ENCODE measurements at places on chromosomes 6 and 20. TPM values are rescaled to one million over a fixed set of nuclear protein-coding genes. Genes with fewer than 3 reads are reported as not detected.

SERPINB6 gene
- 115 TPM for total RNA-seq

PSORS1C2 gene
- total RNA-seq, result not detected

GRCh38 chr6:151181706-151182363, 57.9 kb upstream of the AKAP12 start:
- DNase-seq, result no peak

- DNase-seq, result no peak
Observed at GRCh38 chr6:124793398-124793797, 168.8 kb upstream of the RNF217 start.

DNA sequence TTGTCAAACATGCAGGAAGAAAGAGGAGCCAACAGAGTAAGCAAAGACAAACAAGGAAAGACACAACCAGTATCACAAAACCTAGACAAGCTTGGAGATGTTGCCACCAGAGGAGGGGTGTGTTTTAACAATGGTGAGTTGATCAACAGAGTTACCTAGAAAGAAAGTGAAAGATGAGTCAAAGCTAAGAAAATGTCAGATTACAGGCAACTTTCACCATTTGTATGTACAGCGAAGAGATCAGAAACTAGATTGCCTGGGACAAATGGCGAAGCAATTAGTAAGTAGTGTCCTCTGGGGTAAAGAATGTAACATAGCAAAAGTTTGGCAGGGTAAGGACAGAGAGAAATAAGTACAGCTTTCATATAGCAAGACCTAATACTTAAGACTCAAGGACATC, 51.6 kb upstream of the POU3F2 start:
- DNase-seq, result no peak

- DNase-seq, result no peak
Observed at GRCh38 chr6:150725795-150726194, 126.1 kb downstream of the PLEKHG1 start.

DNA sequence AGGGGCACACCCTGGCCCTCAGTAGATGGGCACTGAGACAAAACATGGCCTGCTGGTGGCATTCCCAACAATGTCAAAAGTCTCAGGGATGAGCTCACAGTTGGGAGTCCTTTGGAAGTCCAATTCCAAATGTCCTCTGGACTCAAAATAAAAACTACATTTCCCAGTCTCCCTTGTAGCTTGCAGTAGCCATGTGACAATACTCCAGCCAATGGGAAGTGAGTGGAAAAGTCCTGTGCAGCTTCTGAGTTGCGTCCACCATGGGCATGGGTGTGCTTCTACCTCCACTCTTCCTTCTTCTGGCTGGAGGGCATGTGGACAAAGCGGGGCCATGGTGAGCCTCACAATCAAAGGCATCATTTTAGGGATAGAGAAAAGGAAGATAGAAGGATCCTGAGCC, 5.8 kb upstream of the ADAM33 start:
- DNase-seq, result peak; percentile 44

GRCh38 chr6:17994019-17994418, 6.6 kb upstream of the KIF13A start:
- DNase-seq, result no peak

GRCh38 chr6:6586671-6587526, 1.6 kb upstream of the LY86 start:
- no peak for DNase-seq

DNA sequence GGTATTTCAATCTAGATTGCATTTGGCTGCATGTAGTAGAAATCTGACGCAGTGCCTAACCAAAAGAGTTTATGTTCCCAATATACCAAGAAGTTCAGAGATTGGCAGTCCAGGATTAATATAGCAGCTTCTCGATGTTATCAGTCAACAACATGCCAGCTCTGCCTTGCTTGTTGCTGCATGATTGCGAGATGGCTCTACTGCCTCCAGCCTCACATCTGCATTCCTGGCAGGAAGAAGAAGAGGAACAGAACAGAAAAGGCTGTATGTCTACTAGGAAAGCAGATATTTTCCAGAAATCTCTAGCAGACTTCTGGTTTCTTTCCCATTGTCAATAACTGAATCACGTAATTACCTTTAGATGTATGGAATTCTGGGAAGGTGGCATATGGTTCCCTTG, 60.8 kb downstream of the SLC35D3 start:
- no peak for DNase-seq

Data from H4 (cell line).